Activated T-cell treated with anti-CD3 and anti-CD28 coated beads, Interleukin-2, amount 50 U/mL, for 4 hours (primary cell): ENCODE measurements at places on chromosomes 2 and 18. TPM values are rescaled to one million over a fixed set of nuclear protein-coding genes. Genes with fewer than 3 reads are reported as not detected.

Gene FAHD2B
- total RNA-seq: 7.0 TPM

- no peak for DNase-seq
Observed at GRCh38 chr2:147657086-147658000, 187.5 kb upstream of the ACVR2A start.

DNA sequence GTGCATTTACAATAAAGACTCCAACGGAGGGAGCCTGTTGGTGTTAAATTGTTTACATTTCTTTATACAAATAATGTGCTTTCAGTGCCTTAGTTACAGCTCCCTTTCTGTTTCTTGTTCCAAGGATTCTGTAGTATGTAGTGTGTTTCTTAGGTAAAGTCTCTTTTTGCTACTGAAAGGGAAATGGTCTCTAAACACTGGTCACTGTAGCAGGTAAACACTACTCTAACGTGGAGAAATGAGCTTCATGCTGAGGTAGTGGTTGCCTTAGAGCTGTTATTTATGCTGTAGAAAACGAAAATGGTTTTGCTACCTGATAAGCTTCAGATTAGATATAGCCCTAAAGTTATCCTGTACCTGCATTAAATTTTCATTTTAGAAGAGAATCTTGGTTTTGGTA, 163.6 kb downstream of the CAPN13 start:
- DNase-seq: no peak

DNA sequence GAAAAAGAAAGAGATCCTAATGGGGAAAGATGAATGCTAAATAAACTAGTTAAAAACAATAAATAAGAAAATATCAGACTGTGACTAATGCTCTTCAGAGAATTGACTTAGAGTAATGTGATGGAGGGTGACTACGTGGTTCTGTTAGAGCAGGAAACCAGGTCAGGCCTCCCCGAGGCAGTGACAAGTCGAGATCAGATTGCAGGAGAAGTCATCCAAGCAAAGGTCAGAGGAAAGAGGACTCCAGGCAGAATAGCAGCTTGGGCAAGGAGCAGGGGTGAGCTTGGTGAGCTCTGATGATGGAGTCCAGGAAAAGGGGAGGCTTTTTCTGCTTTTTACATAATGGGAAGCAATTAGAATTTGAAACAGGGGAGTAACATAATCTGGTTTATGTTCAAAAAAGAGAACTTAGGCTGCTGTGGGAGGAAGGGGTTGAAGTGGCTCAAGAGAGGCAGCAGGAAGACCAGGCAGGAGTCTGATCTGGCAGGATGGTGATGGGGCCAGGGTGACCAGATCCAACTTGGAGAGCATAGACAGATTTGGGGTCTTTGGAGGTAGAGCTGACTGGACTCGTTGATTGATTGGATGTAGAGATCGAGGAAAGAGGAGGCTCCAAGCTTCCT, 27.3 kb upstream of the ITGB6 start:
- no peak for DNase-seq

DNA sequence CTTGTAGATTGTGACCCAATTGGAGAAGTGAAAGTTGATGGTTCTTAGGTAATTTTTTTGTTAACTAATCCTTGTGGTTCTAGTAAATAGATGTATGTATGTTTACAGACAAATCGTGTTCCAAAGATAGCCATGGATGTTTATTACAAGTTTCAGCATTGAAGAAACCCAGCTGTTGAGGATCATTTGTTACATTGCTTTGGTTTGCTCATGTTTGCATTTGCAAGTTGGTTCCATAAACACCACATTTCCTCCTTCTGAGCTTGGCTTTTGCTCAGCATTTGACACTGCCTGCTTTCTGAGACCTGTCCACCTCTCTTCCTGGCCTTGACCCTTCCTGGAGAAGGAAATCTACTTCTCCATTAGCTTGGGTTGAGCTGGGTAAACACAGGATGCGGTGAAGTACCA, 1.8 kb upstream of the CCDC68 start:
- no peak for DNase-seq

DNA sequence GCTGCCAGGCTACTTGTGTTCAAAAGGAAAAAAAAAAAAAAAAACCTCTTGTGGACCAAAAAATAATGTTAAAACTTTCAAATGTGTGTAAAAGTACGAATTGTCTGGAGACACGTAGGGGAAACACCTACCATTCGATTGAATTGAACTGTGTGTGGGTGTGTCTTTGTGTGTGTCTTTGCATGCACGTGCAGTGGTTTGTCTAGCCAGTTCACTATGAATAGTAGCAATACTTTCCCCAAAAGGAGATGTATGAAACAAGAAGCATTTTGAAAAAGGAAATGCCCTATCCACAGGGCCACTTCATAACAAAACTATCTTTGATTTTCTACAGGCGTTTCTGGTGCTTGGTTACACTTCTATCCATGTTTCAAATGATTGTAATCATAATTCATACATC, 186.8 kb downstream of the RPRM start:
- no peak for DNase-seq
